Activated T-cell treated with anti-CD3 and anti-CD28 coated beads for 48 hours (primary cell): ENCODE measurements at places on chromosomes 4 and X.

GRCh38 chr4:54558889-54559677 lies 98.7 kb upstream of the KIT start:
- no peak for DNase-seq

- no peak for DNase-seq
Measured at GRCh38 chr4:20194123-20195013, 57.3 kb upstream of the SLIT2 start.

DNA sequence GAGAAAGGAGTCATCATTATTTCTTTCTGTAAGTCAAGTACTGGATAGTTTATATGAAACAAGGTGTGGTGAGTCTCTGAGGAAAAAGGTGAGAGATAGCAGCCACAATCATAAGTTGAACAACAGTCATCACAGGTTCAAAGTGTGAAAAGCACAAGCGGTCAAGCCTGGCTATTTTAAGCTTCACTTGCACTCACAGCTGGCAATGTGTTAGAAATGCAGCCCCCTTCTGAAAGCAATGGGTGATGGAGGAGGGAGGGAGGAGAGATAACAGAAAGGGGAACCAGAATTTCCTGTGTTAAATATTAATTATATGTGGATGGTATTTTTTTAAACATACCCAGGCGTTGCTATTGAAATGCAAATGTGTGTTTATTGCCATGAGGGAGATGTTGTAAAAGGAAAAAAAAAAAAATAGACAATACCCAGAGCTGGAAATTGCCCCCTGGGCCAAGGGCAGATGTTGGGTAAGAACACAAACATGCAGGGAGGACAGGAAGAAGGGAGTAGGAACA lies 26.9 kb upstream of the BMP3 start:
- DNase-seq, result no peak

GRCh38 chr4:130031858-130032257 lies 935.9 kb downstream of the C4orf33 start:
- DNase-seq, result no peak

DNA sequence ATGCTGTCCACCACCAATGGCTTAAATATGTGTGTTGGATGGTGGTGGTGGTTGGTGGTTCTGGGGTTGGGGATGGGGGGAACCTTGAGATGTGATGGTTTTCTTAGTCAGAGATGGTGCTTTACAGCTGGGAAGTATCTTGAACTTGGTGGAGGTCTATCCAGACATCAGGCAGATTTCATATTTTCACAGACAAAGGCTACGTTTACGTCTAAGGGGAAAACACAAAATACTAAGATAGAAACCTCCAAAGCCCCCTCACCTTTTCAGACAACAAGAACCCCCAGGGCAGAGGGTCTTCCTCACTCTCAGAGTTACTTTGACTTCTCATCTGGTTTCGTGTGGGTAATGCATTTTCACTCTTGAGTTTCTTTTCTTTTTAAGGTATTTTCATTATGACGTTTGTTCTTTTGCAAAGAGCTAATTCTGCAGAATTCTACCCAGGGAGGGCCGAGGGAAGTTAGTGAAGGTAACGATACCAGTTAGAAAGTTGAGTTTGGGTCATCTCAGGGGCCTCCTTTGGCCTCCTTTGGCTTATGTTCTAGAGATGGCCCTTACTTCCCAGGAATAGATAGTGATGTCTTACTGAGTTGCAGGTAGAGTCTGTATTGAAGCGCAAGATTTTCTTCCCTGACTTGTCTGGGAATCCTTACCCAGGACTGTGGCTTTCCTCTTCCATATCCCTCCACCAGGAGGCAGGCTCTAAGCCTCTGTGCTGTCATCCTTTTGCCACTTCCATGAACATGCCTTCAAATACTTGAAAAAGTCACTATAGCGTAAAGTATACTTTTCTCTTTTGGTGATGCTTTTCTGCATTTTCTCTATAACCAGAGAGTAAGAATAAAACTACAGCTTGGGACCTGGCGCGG lies 31.9 kb downstream of the RHOH start:
- no peak for DNase-seq

DNA sequence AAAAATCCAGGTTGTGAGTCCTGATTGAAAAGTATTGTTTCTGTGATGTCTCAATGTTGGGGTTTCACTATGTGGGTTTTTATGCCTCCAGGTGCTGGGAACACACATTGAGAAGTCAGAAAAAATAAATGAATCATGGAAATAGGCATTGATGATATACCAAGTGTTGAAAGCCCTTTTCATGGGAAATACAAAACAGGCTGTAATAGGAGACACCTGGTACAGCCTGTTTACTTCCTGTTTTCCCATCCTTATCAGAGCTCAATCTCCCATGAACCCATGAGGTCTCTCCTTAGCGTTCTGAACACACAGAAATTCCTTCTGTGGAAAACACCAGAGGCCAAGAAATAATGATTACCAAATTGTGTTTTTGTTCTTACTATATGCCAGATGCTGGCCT lies 106.3 kb upstream of the BOD1L1 start:
- no peak for DNase-seq

- no peak for DNase-seq
Measured at GRCh38 chr4:15451866-15452765, 17.6 kb upstream of the CC2D2A start.

- no peak for DNase-seq
Measured at GRCh38 chr4:70670332-70671014, 4.2 kb upstream of the JCHAIN start.

GRCh38 chr4:54277691-54278090 lies 48.6 kb downstream of the PDGFRA start:
- no peak for DNase-seq

- DNase-seq, result no peak
Measured at GRCh38 chr4:137530176-137530575, 2.1 kb downstream of the PCDH18 start.

DNA sequence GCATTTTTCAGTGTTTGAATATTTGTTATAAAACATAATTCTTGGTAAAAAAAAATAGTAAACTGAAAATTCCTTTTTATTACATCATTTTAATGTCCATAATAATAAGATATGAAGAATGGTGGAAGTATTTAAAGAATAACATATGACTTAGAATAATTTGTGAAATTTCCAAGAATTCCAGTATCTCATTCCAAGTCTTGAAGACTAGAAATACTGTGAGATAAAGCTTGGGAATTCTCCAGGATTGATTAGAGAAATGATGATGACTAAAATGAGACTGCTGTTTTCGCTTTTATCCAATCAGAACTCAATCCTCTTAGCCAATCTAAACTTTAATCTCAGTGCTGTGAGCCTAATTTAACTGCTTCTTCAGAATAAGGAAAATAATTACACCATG lies 184.2 kb upstream of the HCCS start:
- DNase-seq, result no peak

DNA sequence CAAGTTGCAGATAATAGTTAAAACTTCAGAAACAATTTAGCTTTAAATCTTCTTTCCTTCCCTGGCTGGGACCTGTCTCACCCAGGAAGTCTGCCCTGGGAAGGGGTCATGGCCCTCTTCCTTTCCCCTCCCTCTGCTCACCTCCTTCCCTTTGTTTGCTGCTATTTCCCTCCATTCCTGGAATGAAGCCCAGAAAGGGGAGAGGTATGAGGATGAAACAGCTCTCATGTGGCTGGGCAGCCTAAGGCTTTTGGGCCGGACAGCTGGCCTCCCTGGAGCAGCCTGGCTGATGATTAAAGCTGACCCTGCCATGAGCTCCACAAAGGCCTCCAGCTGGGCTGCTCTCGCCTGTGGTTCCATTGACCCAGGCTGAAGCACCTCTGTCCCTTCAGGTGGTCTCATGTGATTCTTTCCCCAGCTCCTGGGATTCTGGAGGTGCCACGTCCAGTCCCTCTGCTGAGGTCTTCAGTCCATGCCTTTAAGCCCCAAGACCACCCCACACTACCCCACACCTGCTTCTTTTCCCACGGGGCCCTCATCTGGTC lies 202.1 kb downstream of the PTTG2 start:
- no peak for DNase-seq

GRCh38 chr4:4506961-4507360 lies 34.9 kb downstream of the STX18 start:
- no peak for DNase-seq

GRCh38 chr4:84814094-84814750 lies 152.3 kb downstream of the WDFY3 start:
- DNase-seq, result no peak

DNA sequence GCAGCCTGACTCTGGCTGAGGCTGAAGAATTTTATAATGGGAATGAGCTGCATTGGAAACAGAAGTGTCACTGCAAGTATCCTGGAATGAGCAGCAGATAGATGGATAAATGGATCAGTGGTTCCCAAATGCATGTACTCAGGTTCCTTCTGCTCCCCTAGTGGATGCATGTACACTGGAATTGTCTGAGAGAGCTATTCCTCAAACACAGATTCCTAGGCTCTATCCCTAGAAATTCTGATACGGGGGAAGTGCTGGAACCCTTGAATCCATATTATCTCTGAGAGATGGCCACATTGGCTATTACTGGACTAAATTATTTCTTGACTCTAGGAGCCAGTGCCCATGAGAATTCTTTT lies 64.8 kb downstream of the TMEM131L start:
- no peak for DNase-seq

GRCh38 chr4:139115226-139115625 lies 61.8 kb downstream of the ELF2 start:
- no peak for DNase-seq

DNA sequence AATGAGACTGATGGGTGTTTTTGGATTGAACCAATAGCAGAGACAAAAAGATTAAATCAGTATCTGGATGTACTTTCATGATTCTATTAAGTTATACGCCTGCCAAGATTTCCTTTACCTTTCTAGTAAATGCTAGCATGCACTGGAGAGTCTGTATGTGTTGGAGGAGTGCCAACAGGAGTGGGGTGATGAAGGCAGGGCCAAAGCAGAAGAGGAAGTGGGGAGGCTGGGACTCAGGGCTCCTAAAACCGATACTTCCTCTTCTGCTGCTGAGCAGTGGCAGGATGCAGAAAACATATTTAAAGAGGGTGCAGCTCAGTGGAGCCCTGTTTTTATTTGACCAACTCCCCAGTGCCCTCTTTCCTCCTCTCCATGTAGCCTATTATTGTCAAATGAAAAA lies 5.6 kb downstream of the CYSLTR1 start:
- no peak for DNase-seq

DNA sequence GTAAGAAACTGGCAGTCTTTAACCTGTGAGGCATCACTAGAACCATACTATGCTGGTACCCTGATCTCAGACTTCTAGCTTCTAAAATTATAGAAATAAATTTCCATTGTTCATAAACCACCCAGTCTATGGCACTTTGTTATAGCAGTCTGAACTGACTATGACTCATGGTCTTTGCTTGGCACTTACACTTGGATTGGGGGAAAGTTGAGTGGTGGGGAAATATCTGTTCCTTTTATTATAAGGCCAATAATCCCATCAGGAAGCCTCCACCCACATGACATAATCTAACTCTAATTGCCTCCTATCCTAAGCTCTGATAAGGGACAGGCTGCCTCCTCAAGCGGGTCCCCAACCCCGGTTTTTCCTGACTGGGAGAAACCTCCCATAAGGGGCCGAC lies 61.4 kb upstream of the PACRGL start:
- DNase-seq, result no peak

DNA sequence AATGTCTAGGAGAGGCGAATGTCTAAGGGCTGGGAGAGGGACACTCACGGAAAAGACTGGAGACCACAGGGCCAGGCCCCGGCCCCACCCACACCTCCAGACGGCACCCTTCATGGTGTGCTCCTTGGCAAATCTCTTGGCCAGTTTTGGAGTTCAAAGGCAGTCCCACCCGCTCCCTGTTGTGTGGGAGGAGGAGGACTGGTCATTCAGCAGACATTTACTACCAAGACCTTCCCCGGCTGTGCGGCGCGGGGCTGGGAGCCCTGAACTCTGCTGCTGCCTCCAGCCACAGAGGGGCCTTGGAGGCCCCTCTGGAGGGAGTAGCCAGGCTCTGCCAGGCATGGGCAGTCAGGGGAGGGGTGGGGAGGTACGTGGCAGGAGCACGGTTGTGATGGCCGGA lies 8.7 kb upstream of the TBC1D14 start:
- DNase-seq, result no peak

DNA sequence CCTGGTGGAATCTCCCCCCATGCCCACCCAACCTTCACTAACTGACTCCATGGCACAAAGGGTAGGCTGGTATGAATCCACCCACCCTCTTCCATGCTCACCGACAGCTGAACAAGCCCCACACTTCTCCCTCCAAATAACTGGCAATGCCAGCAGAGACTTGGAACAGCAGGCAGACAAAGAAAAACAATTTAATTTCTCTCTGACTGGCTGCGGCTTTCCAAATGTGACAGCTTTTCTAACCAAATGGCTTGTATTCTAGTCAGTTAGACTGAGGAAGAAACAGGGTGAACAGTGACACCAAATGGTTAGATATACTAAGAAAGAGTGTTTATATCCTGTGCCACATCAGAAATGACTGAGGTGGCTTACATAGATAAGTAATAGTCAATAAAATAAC lies 199.3 kb upstream of the ADAMTS3 start:
- DNase-seq, result no peak

DNA sequence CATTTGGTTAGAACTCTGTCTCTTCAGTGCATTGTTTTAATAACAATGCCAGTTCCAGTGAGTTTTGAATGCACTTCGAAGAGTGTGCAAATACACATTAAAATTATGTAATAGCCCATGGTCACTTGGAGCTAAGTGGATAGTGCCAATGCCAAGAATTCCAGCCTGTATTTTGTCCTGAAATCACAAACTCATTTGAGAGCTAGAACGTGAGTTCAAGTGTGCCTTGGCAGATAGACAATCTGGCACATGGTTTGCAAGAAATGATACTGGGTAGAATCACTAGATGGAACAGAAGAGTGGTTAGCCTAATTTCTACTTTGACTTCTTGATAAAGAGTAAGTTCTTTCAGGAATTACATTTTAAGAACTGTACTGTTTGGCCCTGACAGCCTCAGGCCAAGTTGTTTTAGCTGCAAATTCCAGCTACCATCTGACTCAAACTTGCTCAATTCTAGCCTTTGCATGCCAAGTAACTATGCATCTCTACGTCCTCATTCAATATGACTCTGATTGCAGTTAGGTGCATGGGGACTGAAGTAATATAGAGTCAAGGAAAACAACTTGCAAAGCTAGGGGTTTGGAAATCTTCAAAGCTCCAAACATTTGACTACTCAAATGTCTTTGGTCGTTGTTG lies 131.9 kb upstream of the SMIM31 start:
- DNase-seq, result no peak

- no peak for DNase-seq
Measured at GRCh38 chr4:1991596-1992434, 17.0 kb downstream of the NELFA start.

- DNase-seq, result no peak
Measured at GRCh38 chrX:574830-575229, 55.8 kb upstream of the SHOX start.
